ENCODE measurements at places on chromosomes 11 and 22. TPM values are rescaled to one million over a fixed set of nuclear protein-coding genes. Genes with fewer than 3 reads are reported as not detected.

The LGALS12 gene
- not detected for total RNA-seq

The DMC1 gene
- total RNA-seq = 5.4 TPM

The DEUP1 gene
- total RNA-seq = not detected

The TIGD3 gene
- total RNA-seq = 0.77 TPM

The PRAME gene
- total RNA-seq = 112 TPM

The LPXN gene
- total RNA-seq = 2.5 TPM

The MS4A3 gene
- not detected for total RNA-seq

The MLC1 gene
- 0.08 TPM for total RNA-seq

The GRIK4 gene
- not detected for total RNA-seq

The MMP13 gene
- total RNA-seq = 0.15 TPM

The LRRC74B gene
- total RNA-seq = not detected

The CCDC15 gene
- total RNA-seq = 0.71 TPM

The OR9I1 gene
- total RNA-seq = not detected

The HPX gene
- total RNA-seq = 0.83 TPM

The KCNK4 gene
- 0.21 TPM for total RNA-seq

The GLB1L2 gene
- total RNA-seq = 2.3 TPM

The OR51I1 gene
- not detected for total RNA-seq

The AMPD3 gene
- 5.7 TPM for total RNA-seq

The SOX10 gene
- total RNA-seq = not detected

The GRM5 gene
- not detected for total RNA-seq

The MPZL2 gene
- 0.20 TPM for total RNA-seq

The CHRM1 gene
- total RNA-seq = not detected

The PRR5L gene
- total RNA-seq = 9.2 TPM

The ARHGAP20 gene
- total RNA-seq = not detected

The BCO2 gene
- total RNA-seq = 1.9 TPM

The TRPM5 gene
- total RNA-seq = not detected

The HEPN1 gene
- not detected for total RNA-seq

The DEFB131B gene
- total RNA-seq = not detected

The NCAPD3 gene
- total RNA-seq = 27.5 TPM

The GGTLC3 gene
- not detected for total RNA-seq

The SEPTIN5 gene
- 10.1 TPM for total RNA-seq

The LTBP3 gene
- 67.5 TPM for total RNA-seq

The FAM227A gene
- 0.80 TPM for total RNA-seq

The LMNTD2 gene
- 2.3 TPM for total RNA-seq

The ME3 gene
- total RNA-seq = 18.2 TPM

The DEPDC7 gene
- 9.1 TPM for total RNA-seq

The MIOX gene
- total RNA-seq = not detected

The WNT11 gene
- total RNA-seq = 1.5 TPM

The SERHL2 gene
- total RNA-seq = not detected

The CCDC73 gene
- 0.04 TPM for total RNA-seq

The AMBRA1 gene
- 10.5 TPM for total RNA-seq

The P2RX6 gene
- 0.64 TPM for total RNA-seq

The SHANK2 gene
- total RNA-seq = 8.5 TPM

The GRAP2 gene
- total RNA-seq = not detected

The RCOR2 gene
- total RNA-seq = 0.64 TPM

The IL17REL gene
- 0.06 TPM for total RNA-seq

The FGF4 gene
- not detected for total RNA-seq

The SCN3B gene
- total RNA-seq = 0.08 TPM

The PHOX2A gene
- not detected for total RNA-seq

The SPINDOC gene
- total RNA-seq = 48.3 TPM

The CNIH2 gene
- 0.88 TPM for total RNA-seq

The PHETA2 gene
- total RNA-seq = not detected

Measured in A549 treated with ZK216348 at 1 μM for 4 hours (cell line).